Skeletal muscle cell (primary cell): ENCODE measurements at places on chromosomes 6 and 20.

DNA sequence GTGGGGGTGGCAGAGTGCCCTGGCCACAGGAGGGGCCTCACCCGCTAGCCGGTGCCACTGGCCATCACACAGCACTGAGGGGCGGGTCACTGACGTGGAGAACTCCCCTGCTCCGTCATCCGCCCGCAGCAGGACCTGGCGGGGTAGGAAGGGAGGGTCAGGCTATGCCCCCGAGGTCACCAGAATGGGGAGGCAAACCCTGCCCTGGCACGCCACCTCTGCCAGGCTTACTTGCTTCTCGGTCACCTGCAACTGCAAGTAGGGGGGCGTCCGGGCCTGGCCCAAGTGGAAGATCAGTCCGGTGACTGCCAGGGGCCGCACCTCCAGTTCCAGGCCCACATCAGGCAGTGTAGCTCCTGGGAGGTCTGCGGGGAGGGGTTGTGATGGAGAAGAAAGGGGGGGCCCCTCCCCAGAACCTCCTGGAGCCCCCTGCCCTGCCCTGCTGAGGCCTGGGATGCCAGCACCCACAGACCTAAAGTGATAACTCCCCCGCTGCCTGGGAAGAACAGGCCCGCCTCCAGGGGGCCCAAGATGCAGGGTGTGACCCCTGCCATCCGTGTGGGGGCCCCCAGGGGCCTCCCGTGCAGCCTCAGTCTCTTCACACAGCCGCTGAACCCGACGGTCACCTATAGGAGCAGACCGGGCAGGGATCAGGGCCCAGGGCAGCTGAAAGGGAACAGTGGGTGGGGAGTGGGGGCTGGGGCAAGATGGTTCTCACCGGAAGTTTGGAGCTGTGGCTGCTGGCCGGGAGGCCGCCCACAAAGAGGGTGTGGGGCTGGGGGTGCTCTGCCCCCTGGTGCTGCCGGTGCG is 7.4 kb downstream of the ADRM1 start:
- no peak for DNase-seq

- no peak for DNase-seq
Measured at GRCh38 chr6:42434237-42434636, 17.5 kb downstream of the TRERF1 start.

GRCh38 chr20:51374456-51374830 is 168.1 kb downstream of the NFATC2 start:
- no peak for DNase-seq

- DNase-seq: no peak
Measured at GRCh38 chr6:56573624-56574023, 69.1 kb downstream of the DST start.

GRCh38 chr6:90598192-90598951 is 11.5 kb upstream of the MAP3K7 start:
- no peak for DNase-seq

GRCh38 chr6:132314432-132314831 is 86.8 kb downstream of the MOXD1 start:
- no peak for DNase-seq

- no peak for DNase-seq
Measured at GRCh38 chr6:79913369-79913768, 34.0 kb downstream of the ELOVL4 start.

DNA sequence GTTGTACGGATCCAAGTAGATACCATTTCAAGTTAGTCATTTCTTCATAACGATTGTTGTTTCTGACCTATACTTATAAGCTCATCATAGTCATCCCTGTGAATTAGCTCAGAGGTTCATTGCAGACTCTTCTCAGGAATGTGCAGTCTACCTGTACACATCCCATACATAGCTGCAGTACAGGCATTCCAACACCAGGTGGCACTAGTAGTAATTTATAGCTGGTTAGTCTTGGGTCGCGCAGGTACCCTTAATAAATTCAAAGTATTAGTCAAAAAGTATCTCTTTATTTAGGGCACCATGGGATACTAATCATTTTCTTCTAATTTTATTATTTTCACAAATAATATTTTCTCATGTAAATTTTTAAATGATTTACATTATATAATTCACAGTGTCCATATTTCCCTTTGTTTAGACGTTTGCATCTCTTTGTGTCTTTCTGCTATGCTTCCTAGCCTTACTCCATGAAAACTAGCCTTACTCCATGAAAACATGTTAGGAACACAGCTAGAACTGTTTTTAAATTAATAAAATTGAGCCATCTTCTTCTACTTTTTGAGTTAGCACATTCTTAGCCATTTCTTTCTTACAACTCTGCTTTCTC is 128.6 kb upstream of the FAM83B start:
- no peak for DNase-seq

DNA sequence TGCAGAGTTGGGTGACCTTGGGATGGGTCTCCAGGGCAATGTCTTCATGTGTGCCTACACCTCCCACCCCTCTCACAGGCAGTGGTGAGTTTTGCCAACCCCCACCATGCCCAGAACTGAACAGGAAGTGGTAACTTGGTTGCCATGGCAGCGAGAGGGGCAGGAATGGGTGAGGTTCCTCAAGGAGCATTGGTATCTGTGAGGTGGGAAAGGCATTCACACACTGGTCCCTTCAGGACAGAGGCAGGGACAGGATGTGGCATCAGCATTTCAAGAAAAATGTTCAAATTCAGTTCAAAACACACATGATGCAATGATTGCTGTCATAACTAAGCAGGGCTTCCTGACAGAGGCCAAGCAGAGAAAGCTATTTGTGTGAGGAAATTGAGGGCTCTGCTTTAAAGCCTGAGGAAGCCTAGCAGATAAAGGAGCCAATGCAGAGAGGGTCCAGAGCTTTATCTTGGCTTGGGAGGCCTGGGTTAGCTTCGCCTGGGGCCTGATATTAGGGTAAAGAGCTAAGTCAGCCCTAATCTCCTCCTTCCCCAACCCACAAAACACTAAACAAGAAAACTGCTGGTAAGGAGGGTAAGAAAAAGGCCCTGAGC is 551 bp downstream of the TREML2 start:
- peak; percentile 9 for DNase-seq
